Right atrium auricular region (tissue), 2 donors: ENCODE measurements at places on chromosomes 5 and 9. TPM values are rescaled to one million over a fixed set of nuclear protein-coding genes. Genes with fewer than 3 reads are reported as not detected.

GRCh38 chr5:176877793-176878331 is 21.3 kb downstream of the HK3 start:
- H3K4me1 ChIP-seq = no peaks in the 10 kb centered on the region
- H3K27me3 ChIP-seq = no peaks in the 10 kb centered on the region
- no peaks in the 10 kb centered on the region for H3K36me3 ChIP-seq

DNA sequence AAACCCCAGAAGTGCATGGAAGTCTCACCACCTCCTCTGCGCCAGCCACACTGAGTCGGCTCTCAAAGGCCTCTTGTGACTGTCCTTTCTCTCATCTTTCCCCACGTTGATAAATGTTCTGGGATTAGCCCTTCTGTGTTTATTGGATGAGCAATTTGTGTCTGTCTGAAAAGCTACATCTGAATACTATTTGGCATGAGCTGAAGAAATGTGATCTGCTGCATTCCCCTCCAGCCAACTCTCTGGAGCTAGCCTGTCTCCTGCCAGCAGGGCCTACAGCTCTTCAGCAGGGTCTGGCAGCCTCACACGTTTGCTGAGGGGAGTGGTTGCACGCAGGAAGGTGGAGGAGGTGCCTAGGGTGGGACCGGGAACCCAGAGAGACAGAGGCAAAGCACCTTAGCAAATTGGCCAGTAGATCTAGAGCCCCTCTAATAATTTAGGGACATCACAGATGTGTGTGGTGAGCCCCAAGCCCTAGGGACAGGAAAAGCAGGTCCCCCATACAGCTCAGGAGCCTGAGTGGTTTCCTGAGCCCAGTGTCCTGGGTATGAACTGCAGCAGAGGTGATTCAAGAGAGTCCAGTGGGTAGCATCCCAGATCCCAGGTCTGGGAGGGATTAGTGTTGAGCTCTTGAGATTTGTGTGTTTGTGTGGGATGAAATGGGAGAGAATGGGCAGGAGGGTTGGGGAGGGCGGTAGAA is 20.5 kb upstream of the B4GALT1 start:
- H3K4me3 ChIP-seq = no peak overlapping the region
- H3K36me3 ChIP-seq = no peaks in the 10 kb centered on the region
- H3K27me3 ChIP-seq = no peaks in the 10 kb centered on the region

DNA sequence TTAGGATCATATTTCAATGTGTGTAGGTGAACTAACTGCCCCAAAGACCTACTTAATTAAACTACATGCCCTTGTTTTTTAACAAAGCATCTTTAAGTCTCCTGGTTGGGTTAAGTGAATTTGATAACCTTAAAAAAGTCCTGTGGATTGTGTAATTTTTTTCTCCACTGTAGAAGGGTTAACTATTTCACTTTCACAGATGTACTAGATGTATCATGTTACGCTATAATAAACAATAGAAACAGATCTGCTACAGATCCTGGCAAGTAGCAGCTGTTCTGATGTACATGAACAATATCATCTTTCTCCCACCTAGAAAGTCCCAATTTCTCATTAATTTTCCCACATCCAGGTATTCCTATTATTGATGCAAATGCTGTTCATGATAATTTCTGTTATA is 18.9 kb downstream of the KIF24 start:
- no peak for DNase-seq
- H3K4me3 ChIP-seq = no peak overlapping the region
- no peak overlapping the region for H3K27ac ChIP-seq
- H3K27me3 ChIP-seq = no peaks in the 10 kb centered on the region

- no peak overlapping the region for H3K27ac ChIP-seq
- no peak overlapping the region for H3K4me3 ChIP-seq
- no peaks in the 10 kb centered on the region for H3K4me1 ChIP-seq
- no peak for DNase-seq
Measured at GRCh38 chr9:103731541-103731940, 362.6 kb upstream of the SMC2 start.

- H3K27me3 ChIP-seq = no peaks in the 10 kb centered on the region
- no peaks in the 10 kb centered on the region for H3K36me3 ChIP-seq
- peak overlapping the region; percentile 53 for H3K27ac ChIP-seq
- H3K4me1 ChIP-seq = no peaks in the 10 kb centered on the region
- H3K4me3 ChIP-seq = no peak overlapping the region
Measured at GRCh38 chr9:116365056-116365471, 211.5 kb downstream of the PAPPA start.

DNA sequence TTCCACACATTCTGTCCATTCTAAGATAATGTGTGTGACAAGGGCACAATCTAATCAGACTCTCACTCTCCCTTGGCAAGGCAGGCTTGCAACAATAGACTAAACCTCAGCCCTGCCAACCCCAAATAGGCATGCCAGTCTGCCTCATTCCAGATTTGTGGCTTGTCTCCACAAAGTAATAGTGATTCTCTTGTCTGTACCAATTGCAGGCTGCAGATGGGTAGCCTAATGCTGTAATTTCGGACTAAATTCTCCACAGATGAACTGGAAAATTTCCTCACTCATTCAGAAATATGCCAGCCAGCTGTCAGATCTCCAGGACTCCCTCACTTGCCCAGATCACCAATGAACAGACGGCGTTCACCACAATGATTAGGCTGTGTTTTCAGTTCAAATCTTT is 413.6 kb downstream of the ELAVL2 start:
- no peaks in the 10 kb centered on the region for H3K4me1 ChIP-seq
- H3K4me3 ChIP-seq = no peak overlapping the region
- H3K27me3 ChIP-seq = no peaks in the 10 kb centered on the region
- no peaks in the 10 kb centered on the region for H3K36me3 ChIP-seq

GRCh38 chr9:13295556-13295955 is 16.1 kb upstream of the MPDZ start:
- H3K4me1 ChIP-seq = no peaks in the 10 kb centered on the region
- H3K27me3 ChIP-seq = no peaks in the 10 kb centered on the region
- no peaks in the 10 kb centered on the region for H3K36me3 ChIP-seq
- no peak for DNase-seq
- no peak overlapping the region for H3K27ac ChIP-seq
- no peak overlapping the region for H3K4me3 ChIP-seq

DNA sequence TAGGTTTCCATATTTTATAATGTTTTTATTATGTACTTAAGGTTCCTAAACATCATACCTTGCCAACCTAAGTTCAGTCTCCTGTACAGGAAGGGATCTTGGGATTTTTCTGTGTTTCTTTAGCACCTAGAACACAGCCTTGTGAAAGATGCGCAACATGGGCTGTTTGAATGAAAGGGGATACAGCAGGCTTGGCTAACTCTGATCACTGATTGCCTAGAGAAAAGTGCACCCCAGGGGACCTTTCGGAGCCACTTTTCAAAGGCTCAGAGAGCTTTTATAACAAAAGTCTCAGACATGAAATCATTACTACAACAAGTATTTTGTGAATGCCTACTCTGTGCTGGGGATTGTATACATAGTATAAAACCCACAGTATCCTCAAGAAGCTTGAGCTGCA is 261.6 kb downstream of the BNC2 start:
- DNase-seq = no peak
- no peak overlapping the region for H3K27ac ChIP-seq
- no peak overlapping the region for H3K4me3 ChIP-seq
- no peaks in the 10 kb centered on the region for H3K36me3 ChIP-seq
- no peaks in the 10 kb centered on the region for H3K4me1 ChIP-seq

DNA sequence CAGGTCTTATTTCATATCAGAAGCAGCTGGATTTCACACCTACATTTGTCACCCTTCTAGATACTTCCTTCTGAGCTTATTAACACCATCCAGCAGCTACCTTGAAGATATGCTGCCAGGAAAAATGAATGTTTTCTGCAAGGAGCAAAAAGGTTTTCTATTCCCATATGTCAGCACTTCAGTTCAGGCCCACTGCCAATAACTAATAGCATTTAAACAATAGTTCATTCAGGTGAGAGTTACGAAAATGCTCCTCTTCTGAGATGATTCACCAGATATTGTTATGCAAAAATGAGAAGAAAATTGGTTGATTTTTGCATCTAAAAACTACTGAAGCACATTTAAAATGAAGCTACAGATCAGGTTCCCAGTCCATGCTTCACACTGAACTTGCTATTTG is 56.4 kb upstream of the ISL1 start:
- no peak for DNase-seq
- H3K36me3 ChIP-seq = no peaks in the 10 kb centered on the region
- H3K4me3 ChIP-seq = no peak overlapping the region
- no peaks in the 10 kb centered on the region for H3K4me1 ChIP-seq
- H3K27me3 ChIP-seq = no peaks in the 10 kb centered on the region
- H3K27ac ChIP-seq = no peak overlapping the region

GRCh38 chr9:38004809-38005560 is 64.0 kb downstream of the SHB start:
- DNase-seq = no peak
- H3K4me1 ChIP-seq = peaks cover 80% of the 10 kb centered on the region
- no peak overlapping the region for H3K4me3 ChIP-seq
- no peak overlapping the region for H3K27ac ChIP-seq
- H3K27me3 ChIP-seq = no peaks in the 10 kb centered on the region

DNA sequence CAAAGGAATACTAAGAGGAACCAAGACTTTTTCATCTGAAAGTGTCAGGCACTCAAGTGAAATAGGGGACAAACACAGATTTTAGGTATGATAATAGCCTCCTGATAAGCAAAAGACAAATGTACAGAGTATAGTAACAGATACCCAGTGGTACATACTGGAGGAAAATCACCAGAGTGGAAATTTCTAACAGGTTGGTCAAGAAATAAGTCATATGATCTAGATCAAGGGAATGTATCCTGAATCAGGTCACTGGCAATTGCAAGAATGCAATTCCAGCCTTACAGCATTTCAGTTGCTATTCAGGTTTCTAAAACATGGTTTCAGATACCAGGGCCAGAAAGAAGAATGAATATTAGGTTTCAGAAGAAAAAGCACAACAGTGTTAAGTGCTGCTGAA is 82.2 kb upstream of the SLCO6A1 start:
- no peak for DNase-seq
- no peaks in the 10 kb centered on the region for H3K36me3 ChIP-seq
- H3K27me3 ChIP-seq = no peaks in the 10 kb centered on the region
- H3K4me3 ChIP-seq = no peak overlapping the region
- no peak overlapping the region for H3K27ac ChIP-seq

DNA sequence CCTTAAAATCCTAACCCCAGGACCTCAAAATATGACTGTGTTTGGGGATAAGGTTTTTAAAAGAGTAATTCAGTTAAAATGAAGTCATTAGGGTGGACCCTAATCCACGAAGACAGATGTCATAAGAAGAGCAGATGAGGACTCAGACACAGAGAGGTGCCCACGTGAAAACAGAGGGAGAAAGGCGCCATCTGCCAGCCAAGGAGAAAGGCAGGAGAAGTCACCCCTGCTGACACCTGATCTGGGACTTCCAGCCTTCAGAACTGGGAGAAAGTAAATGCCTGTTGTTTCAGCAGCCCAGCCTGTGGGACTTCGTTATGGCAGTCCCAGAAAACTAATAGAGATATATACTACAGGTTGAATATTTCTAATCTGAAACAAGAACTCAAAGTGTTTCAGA is 67.4 kb downstream of the ROR2 start:
- DNase-seq = no peak
- no peak overlapping the region for H3K4me3 ChIP-seq
- peak overlapping the region; percentile 60 for H3K27ac ChIP-seq
- H3K27me3 ChIP-seq = no peaks in the 10 kb centered on the region

DNA sequence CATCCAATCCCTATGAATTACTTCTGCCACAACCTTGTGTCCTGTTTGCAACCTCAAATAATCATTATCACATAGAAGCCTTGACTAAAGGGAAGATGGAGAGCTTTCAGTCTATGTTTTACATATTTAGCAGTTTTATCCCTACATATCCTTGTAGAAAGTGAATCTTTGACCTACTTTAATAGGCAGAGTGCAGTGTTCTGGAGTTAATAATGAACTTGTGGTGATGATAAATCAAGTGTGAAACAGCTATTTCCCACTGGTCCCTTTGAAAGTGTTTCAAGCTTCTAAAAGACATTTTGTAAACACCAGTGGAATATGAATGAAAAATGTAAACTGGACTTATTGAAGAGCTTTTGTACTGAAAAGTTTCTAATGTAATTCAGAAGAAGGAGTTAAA is 406.7 kb downstream of the GABRG2 start:
- no peak overlapping the region for H3K4me3 ChIP-seq
- no peaks in the 10 kb centered on the region for H3K27me3 ChIP-seq
- no peak for DNase-seq
- no peak overlapping the region for H3K27ac ChIP-seq
- H3K36me3 ChIP-seq = no peaks in the 10 kb centered on the region
- no peaks in the 10 kb centered on the region for H3K4me1 ChIP-seq

- peak; percentile 72 for DNase-seq
- H3K4me1 ChIP-seq = peaks cover 5% of the 10 kb centered on the region
- H3K36me3 ChIP-seq = no peaks in the 10 kb centered on the region
- H3K27me3 ChIP-seq = no peaks in the 10 kb centered on the region
- no peak overlapping the region for H3K27ac ChIP-seq
Measured at GRCh38 chr9:120886490-120886967, 9.5 kb upstream of the PHF19 start.

GRCh38 chr9:13113216-13113615 is 166.3 kb downstream of the MPDZ start:
- no peak for DNase-seq
- no peak overlapping the region for H3K4me3 ChIP-seq
- H3K4me1 ChIP-seq = no peaks in the 10 kb centered on the region

DNA sequence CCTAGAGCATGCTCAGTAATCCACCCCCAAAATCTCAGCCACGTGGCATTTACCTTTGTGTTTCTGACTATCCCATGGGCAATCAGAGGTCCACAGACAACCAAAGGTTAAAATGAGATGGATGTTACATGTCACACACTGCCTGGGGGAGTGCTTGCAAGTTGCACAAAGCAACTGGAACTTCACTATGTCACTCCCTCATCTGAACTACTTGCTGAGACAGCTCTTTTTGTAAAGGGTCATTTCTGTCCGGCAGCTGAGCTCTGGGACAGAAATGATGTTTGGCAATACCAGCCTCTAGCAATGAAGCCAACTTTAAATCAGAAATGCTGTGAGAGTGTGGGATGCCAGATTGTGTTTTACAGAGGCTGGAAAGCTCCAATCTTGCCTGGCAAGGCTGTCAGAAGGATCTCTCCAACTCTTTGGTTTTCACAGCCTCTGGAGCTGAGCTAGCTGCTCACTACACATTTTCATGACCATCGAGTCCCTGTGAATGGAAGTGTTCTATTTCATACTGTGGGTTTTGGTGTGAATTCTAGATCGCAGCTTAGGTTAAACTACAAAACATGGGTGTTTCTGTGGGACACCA is 66.3 kb upstream of the TMEM215 start:
- H3K4me3 ChIP-seq = no peak overlapping the region
- no peaks in the 10 kb centered on the region for H3K36me3 ChIP-seq
- H3K4me1 ChIP-seq = no peaks in the 10 kb centered on the region
- no peaks in the 10 kb centered on the region for H3K27me3 ChIP-seq
- no peak overlapping the region for H3K27ac ChIP-seq

- no peaks in the 10 kb centered on the region for H3K4me1 ChIP-seq
- no peaks in the 10 kb centered on the region for H3K27me3 ChIP-seq
- no peak overlapping the region for H3K27ac ChIP-seq
- H3K36me3 ChIP-seq = no peaks in the 10 kb centered on the region
Measured at GRCh38 chr5:74067748-74068541, 441.9 kb downstream of the ARHGEF28 start.

Gene SPATA9
- total RNA-seq = not detected

Gene PCDHB16
- total RNA-seq = 5.3 TPM

Gene C1QTNF2
- 2.2 TPM for total RNA-seq

Gene UBE2QL1
- total RNA-seq = 9.1 TPM

Gene CARD6
- 8.0 TPM for total RNA-seq

Gene CAMK4
- total RNA-seq = 0.67 TPM

Gene C5orf58
- not detected for total RNA-seq

Gene PPP3R2
- not detected for total RNA-seq
